ENCODE measurements at places on chromosomes 2 and 18.

- peak; percentile 18 for DNase-seq
These were observed 624 bp upstream of the MAP4K3 start for GRCh38 chr2:39437522-39438296.

- no peak for DNase-seq
These were observed 48.3 kb downstream of the CABLES1 start for GRCh38 chr18:23183411-23184150.

DNA sequence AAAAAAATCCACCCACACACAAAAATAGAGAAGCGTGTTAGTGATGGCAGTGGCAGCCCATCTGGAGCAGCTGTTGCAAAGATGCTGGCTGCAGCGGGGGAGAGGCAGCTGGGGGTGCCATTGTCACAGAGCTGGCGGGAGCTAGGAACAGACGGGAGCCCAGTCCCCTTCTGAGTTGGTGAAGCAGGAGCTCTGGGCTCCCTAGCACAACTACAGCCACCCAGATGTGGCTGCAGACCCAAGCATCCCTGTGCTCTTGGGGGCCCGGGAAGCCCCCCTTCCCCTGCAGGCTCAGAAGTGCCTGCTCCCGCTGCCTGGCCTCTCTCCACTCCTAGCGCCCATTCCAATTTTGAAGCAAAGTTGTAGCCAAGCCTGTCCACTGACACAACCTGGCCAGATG is 366.6 kb upstream of the MC4R start:
- no peak for DNase-seq

- no peak for DNase-seq
These were observed 50.7 kb downstream of the GDF7 start for GRCh38 chr2:20717641-20718040.

- DNase-seq: no peak
These were observed 38.1 kb upstream of the TGIF1 start for GRCh38 chr18:3411854-3412268.

DNA sequence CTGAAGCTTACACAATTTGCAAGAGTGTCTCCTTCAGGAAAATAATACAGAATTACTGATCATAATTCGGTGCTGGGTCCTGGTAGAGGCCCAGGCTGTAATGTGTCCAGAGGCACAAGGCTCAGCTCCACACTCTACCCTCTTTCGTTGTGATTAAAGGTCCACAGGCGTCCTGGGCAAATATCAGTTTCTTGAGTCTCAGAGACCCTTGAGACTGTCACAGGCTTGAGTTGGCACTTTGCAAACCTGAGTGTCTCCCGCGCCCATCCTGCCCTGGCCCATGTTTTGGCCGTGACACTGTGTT is 46.9 kb upstream of the SMAD7 start:
- DNase-seq: no peak

GRCh38 chr2:95539836-95540235 is 52.0 kb upstream of the TRIM43 start:
- DNase-seq: no peak

- DNase-seq: no peak
These were observed 272.8 kb downstream of the RND3 start for GRCh38 chr2:150214626-150215025.

DNA sequence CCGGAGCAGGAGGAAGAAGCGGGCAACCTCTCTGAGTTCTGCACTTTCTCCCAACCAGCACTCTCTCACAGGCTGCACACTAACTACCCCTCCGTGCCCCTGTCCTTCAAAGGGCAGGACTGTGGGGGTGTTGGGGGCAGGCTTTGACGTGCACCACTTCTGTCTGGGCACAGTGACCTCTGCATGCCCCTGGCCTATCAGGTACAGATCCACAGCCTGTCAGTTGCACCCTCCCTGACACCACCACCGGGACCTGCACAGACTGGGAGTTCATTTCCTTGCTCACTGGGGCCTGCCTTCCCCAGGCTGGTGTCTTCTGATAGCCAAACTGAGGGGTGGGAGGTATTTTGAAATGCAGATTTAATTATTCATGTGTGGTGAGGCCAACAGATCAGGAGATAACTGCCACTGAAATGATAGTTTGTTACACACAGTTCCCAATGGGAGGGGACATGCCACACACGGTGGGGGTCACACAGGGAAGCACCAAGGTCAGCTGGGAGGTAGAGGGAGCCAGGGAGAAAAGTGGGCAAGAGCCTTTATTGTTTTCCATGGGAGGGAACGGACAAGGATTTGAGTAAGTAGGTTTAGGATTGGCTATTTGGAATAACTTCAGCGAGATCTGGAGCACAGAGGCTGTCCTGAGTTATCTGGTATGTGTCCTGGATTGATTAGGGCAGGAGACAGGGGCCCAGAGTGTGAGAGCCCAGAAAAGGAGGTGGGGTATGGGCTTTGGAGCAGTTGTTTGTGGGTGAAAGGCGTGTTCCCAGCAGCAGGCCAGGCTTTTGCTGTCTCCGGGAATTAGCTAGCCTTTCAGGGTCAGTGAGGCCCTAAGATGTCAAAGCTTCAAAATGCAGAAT is 251.6 kb downstream of the AFF3 start:
- DNase-seq: no peak

- DNase-seq: no peak
These were observed 1.1 kb downstream of the PUM2 start for GRCh38 chr2:20349513-20349921.

- DNase-seq: no peak
These were observed 6.2 kb downstream of the APOB start for GRCh38 chr2:21037671-21038108.

DNA sequence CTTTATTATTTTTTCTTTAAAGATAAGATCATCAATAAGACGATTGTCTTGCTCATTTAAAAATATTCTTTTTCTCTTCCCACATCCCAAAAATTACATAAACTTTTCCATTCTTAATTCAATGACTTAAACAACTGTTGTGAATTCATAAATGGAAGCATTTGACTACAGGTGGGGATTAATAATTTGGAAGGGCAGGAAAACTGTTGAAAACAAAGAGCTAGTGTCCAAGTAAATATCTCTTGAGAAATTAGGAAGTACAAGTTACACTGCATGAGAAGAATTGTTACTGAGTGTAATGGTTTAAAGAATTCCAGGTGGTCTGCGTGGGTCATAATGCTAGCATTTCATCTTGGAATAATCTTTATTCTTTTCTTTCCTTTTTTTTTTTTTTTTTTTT is 634.8 kb upstream of the ZEB2 start:
- no peak for DNase-seq

GRCh38 chr2:234579231-234579962 is 82.5 kb upstream of the ARL4C start:
- no peak for DNase-seq

DNA sequence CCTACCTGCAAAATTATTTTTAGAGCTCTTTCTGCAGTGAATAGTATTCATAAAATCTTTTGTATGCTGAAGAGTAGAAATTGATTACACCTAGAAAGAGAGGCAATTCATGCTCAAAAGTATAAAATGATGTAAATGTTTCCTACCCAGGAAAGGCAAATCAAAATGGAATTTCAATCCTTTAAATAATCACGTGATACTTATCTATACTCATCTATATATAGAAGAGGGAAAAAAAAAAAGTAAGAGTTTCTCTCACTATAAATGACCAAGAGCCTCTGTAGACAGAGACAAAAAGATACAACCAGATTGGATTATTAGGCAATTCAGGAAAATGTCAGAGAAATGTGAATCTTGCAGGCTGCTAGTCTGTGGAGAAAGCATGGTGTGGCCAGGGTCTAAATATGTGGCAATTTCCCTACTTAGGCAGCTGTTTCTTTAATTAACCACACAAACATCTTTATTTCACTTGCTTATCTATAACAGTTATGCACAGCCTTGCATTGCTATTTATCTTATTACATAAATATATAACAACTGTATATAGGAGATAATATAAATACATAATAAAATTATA is 39.5 kb downstream of the METTL8 start:
- no peak for DNase-seq

GRCh38 chr2:65204461-65205210 is 23.0 kb upstream of the ACTR2 start:
- DNase-seq: no peak

GRCh38 chr2:12119841-12120240 is 373.4 kb downstream of the LPIN1 start:
- no peak for DNase-seq

- no peak for DNase-seq
These were observed 2012.5 kb upstream of the LRRTM1 start for GRCh38 chr2:82317012-82317411.

DNA sequence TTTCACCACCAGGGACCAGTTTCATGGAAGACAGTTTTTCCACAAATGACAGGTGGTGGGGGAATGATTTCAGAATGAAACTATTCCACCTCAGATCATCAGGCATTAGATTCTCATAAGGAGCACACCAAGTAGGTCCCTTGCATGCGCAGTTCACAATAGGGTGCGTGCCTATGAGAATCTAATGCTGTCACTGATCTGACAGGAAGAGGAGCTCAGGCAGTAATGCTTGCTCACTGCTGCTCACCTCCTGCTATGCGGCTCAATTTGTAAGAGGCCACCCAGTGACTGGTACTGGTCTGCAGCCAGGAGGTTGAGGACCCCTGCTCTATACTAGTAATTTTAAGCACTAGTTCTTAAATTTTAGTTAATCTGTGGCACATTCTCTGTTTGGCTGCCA is 107.8 kb downstream of the IKZF2 start:
- DNase-seq: no peak

GRCh38 chr2:9782197-9782719 is 61.0 kb upstream of the TAF1B start:
- DNase-seq: no peak

- no peak for DNase-seq
These were observed 26.0 kb downstream of the CDH2 start for GRCh38 chr18:28150925-28151324.

- DNase-seq: no peak
These were observed 40.3 kb downstream of the RNF152 start for GRCh38 chr18:61852496-61852895.

DNA sequence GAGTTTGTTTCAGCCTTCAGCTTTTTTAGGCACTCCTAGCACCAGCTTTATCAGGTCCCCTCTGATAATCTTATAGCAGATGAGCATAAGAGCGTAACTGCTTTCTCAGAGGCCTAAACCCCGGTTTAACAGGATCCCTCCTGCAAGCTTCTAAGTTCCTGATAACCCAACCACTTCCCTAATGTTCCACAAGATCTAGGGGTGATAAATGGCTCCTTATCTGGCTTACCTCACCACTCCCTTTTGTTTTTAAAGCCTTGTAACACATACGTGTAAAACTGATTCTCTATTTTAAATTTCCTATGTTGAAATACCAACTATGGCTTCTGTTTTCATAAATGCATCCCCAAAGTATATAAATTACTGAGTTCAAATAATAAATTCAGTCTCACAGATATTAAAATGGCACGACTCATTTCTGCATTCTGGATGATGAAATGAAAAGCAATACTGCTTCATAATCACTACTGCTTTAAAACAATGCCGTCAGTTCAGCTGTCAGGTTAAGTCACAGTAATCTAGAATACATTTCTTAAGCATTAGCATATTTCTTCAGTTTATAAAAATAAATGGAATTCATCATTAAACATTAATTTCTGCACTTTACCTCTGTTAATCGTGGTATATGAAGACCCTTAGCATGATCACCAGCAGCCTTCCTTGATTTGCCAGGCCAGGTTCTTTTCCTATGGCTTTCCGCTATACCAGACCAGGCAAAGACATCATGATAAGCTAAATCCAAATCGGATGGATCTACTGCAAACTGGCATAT is 126.3 kb downstream of the C2orf74 start:
- no peak for DNase-seq

- DNase-seq: no peak
These were observed 39.4 kb downstream of the SCTR start for GRCh38 chr2:119484834-119485233.

DNA sequence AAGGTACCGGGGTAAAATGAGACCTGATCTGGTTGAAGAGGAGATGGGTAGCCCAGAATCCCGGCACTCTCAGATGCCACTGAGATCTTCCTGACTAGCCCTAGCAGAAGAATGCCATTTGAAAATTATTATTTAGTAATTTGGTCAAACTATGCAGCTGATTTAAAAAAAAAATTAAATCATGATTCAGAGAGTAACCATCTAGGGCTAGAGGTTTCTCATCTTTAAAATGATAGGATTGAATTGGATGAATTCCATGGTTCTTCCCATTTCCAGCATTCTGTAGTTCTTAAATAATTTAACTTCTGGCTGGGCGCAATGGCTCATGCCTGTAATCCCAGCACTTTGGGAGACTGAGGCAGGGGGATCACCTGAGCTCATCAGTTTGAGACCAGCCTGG is 106.1 kb downstream of the MYO1B start:
- no peak for DNase-seq

GRCh38 chr2:4930704-4931103 is 761.5 kb upstream of the SOX11 start:
- no peak for DNase-seq

- no peak for DNase-seq
These were observed 40.9 kb upstream of the KCNG2 start for GRCh38 chr18:79756826-79757225.

- DNase-seq: no peak
These were observed 1820.1 kb upstream of the LRRTM1 start for GRCh38 chr2:82124629-82125028.

DNA sequence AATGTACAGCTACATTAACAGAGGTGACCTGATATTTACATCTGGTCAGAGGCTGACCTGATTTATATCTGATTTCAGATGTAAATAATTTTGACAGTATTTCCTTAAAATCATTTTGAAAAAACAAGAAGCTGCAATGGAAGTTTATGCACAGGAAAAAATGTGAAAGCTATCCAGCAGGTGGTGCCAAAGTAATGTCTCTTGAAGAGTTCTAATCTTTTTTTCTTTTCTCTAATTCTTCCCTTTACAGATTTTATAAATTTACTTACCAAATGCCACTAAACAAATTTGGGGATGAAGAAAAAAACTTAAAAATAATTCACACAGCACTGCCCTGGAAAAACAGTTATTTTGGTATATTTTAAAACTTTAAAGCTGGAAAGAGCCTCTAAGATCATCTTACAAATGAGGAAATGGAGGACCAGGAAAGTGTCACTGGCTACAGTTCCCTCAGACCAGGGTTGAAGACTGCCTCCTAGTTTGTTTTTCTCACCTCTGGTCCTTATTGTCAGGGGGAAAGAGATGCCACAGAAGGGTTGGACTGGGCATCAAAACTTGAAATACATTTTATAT is 16.4 kb upstream of the FBLN7 start:
- peak; percentile 13 for DNase-seq

GRCh38 chr2:183926433-183926832 is 671.9 kb upstream of the ZNF804A start:
- DNase-seq: no peak

DNA sequence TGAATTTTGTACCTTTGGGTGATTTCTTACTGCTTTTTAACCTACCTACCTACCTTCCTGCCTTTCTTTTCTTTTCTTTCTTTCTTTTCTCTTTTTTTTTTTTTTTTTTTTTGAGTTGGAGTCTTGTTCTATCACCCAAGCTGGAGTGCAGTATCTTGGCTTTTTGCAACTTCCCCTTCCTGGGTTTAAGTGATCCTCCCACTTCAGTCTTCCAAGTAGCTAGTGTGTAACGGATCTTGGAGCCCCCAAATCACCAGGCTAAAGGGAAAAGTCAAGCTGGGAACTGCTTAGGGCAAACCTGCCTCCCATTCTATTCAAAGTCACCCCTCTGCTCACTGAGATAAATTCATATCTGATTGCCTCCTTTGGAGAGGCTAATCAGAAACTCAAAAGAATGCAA is 61.3 kb downstream of the DDX18 start:
- no peak for DNase-seq

GRCh38 chr2:66082581-66082980 is 352.3 kb upstream of the MEIS1 start:
- DNase-seq: no peak

Measured in putamen (tissue), 1 donor.